Stomach (tissue), 19 donors: ENCODE measurements at places on chromosomes 7 and 10. TPM values are rescaled to one million over a fixed set of nuclear protein-coding genes. Genes with fewer than 3 reads are reported as not detected.

The FAM171A1 gene
- 24.6 TPM for total RNA-seq

The COBL gene
- total RNA-seq, result 63.9 TPM

The RHOBTB1 gene
- 38.0 TPM for total RNA-seq

The PLXNA4 gene
- 10.3 TPM for total RNA-seq

The PCDH15 gene
- total RNA-seq, result not detected

The EBF3 gene
- not detected for total RNA-seq

The TMEM178B gene
- under 0.01 TPM for total RNA-seq

The GJD4 gene
- total RNA-seq, result not detected

The VPS37D gene
- not detected for total RNA-seq

The TLL2 gene
- total RNA-seq, result not detected

The MSMB gene
- 41.6 TPM for total RNA-seq

The PNLIPRP3 gene
- total RNA-seq, result not detected

DNA sequence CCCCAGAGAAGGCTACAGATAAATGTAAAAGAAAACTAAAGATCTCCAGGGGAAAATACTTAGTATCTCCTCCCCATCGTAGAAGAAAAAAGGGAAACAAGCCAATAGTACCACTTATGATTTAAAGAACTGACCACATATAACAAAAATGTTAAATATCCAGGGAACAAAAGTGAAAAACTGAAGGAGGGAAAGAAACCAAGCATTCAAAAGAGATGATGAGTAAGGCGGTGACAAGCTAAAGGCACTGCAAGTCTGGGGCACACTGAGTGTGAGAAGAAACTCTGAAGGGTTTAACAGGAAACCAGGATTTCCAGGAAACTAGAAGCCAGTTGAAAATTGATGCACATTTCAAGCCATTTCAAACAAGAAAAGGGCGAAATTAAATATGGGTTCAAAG lies 226.3 kb downstream of the AHR start:
- no peaks in the 10 kb centered on the region for H3K27me3 ChIP-seq
- no peaks in the 10 kb centered on the region for H3K4me1 ChIP-seq
- H3K27ac ChIP-seq, result no peak overlapping the region
- H3K36me3 ChIP-seq, result no peaks in the 10 kb centered on the region
- H3K4me3 ChIP-seq, result no peak overlapping the region

DNA sequence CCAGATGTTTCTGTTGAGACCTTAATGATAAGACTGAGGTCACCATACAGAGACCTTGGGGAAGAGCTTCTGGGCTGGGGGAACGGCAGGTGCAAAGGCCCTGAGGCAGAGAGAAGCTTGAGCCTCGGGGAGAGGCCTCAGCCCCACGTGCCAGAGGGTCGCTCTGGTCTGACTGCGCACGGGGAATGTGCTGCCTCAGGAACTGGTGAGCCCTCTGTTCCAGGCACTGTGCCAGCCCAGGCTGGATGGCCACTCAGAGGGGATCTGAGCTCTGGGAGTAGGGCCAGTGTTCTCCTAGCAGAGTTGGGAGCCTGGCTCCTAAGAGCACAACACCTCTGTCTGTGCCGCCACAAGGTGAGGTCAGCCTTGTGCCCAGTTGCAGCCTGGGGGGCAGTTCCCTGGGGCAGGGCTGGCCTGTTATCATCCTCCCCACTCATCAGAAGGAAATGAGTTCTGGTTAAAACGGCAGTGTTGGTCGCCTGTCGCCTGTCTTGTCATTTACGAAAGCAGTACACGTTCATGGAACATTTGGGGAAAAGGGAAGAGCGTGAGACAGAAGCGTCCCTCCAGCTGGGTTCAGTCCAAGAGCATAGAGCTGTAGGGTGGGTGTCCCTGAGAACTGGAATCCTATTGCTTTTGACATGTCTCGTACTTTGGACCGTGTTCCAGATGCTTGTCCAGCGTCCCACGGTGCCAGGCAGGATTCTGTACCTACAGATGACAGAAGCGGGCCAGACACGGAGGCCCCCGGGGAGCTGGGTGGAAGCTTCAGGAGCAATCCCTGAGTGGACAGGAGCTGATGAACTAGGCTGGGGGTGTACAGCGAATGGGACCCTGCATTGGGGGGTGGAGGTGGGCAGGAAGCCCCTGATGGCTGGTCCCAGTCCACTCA lies 4.3 kb downstream of the TTYH3 start:
- peaks cover 38% of the 10 kb centered on the region for H3K4me1 ChIP-seq
- H3K27me3 ChIP-seq, result no peaks in the 10 kb centered on the region

GRCh38 chr7:106634958-106635357 lies 26.0 kb downstream of the CCDC71L start:
- DNase-seq, result no peak
- no peaks in the 10 kb centered on the region for H3K4me1 ChIP-seq
- H3K27ac ChIP-seq, result no peak overlapping the region
- H3K27me3 ChIP-seq, result no peaks in the 10 kb centered on the region
- no peak overlapping the region for H3K4me3 ChIP-seq

DNA sequence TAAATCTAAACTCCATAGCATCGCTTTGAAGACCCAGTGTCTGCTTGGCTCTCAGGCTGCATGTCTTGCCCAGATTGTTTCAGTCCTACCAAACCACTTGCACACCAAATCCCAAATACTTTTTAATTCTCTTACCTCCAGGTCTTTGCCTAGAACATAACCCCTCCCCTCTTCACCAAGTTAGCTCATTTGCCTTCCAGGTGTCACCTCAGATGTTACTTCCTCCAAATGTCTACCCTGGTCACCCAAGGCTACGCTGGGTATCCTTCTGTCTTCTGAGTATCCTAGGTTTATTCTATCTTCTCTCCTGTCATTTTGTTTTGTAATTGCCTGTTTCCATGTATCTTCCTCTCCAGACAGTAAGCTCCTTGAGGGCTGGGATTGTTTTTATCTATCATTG lies 11.1 kb downstream of the SLC25A28 start:
- no peak for DNase-seq
- no peak overlapping the region for H3K4me3 ChIP-seq
- H3K4me1 ChIP-seq, result no peaks in the 10 kb centered on the region
- no peak overlapping the region for H3K27ac ChIP-seq
- H3K36me3 ChIP-seq, result peaks cover 45% of the 10 kb centered on the region
- no peaks in the 10 kb centered on the region for H3K27me3 ChIP-seq

GRCh38 chr7:5526100-5526905 lies 102.7 kb upstream of the TNRC18 start:
- H3K27ac ChIP-seq, result peak overlapping the region; percentile 100
- H3K4me3 ChIP-seq, result peak overlapping the region; percentile 98
- H3K27me3 ChIP-seq, result no peaks in the 10 kb centered on the region
- H3K36me3 ChIP-seq, result peaks cover 44% of the 10 kb centered on the region
- peaks cover 31% of the 10 kb centered on the region for H3K4me1 ChIP-seq
- peak; percentile 73 for DNase-seq

- no peak overlapping the region for H3K27ac ChIP-seq
- H3K27me3 ChIP-seq, result no peaks in the 10 kb centered on the region
- peak; percentile 84 for DNase-seq
- H3K36me3 ChIP-seq, result peaks cover 41% of the 10 kb centered on the region
- H3K4me3 ChIP-seq, result peak overlapping the region; percentile 37
These were observed 4.5 kb downstream of the SAP25 start for GRCh38 chr7:100568896-100569844.

- DNase-seq, result peak; percentile 75
These were observed 561 bp downstream of the SHTN1 start for GRCh38 chr10:117004227-117005025.

GRCh38 chr10:126704649-126705048 lies 34.2 kb upstream of the C10orf90 start:
- DNase-seq, result no peak
- no peaks in the 10 kb centered on the region for H3K36me3 ChIP-seq
- no peaks in the 10 kb centered on the region for H3K4me1 ChIP-seq
- H3K27me3 ChIP-seq, result no peaks in the 10 kb centered on the region
- no peak overlapping the region for H3K4me3 ChIP-seq
- no peak overlapping the region for H3K27ac ChIP-seq

- no peaks in the 10 kb centered on the region for H3K27me3 ChIP-seq
- no peaks in the 10 kb centered on the region for H3K36me3 ChIP-seq
- H3K4me3 ChIP-seq, result no peak overlapping the region
- H3K27ac ChIP-seq, result no peak overlapping the region
- no peak for DNase-seq
These were observed 197.4 kb downstream of the SEMA3E start for GRCh38 chr7:83451501-83452045.

GRCh38 chr7:75914169-75914654 lies 743 bp upstream of the POR start:
- no peaks in the 10 kb centered on the region for H3K27me3 ChIP-seq
- H3K4me3 ChIP-seq, result peak overlapping the region; percentile 79
- H3K4me1 ChIP-seq, result peaks cover 41% of the 10 kb centered on the region
- DNase-seq, result peak; percentile 43
- H3K36me3 ChIP-seq, result no peaks in the 10 kb centered on the region

DNA sequence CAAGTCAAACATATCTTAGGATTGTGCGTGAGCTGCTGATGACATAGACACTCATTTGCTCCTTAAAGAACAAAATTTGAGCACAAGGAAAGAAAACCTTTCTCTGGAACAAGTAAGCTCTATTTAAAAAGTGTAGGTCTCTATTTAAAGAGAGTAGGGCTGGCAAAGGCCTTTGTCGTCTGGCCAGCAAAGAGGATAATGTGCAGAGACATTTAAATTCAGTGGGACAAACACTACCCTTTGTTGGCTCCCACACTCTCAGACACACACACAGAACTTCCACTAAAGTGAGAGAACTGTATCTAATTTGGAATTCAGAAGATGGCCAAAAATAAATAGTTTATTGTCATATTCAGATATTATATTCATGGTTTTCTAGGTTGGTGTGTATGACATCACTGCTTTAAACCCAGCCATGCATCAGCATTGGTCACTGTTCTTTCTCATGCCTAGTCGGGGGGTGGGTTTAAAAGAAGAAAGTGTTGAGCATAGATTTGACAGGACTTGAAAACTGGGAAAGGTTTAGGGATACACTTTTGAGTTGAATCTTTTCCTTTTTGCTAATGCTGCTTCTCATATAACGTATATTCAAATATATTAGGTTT lies 49.5 kb upstream of the HDAC9 start:
- H3K4me3 ChIP-seq, result no peak overlapping the region
- H3K27me3 ChIP-seq, result no peaks in the 10 kb centered on the region
- no peak for DNase-seq
- no peak overlapping the region for H3K27ac ChIP-seq
- H3K4me1 ChIP-seq, result no peaks in the 10 kb centered on the region

- no peaks in the 10 kb centered on the region for H3K36me3 ChIP-seq
- H3K27ac ChIP-seq, result no peak overlapping the region
- no peak for DNase-seq
- H3K4me1 ChIP-seq, result no peaks in the 10 kb centered on the region
- H3K4me3 ChIP-seq, result no peak overlapping the region
These were observed 88.2 kb upstream of the ANKRD1 start for GRCh38 chr10:91009121-91009520.
